Epithelial cell of prostate (primary cell): ENCODE measurements at places on chromosomes 13 and 19.

DNA sequence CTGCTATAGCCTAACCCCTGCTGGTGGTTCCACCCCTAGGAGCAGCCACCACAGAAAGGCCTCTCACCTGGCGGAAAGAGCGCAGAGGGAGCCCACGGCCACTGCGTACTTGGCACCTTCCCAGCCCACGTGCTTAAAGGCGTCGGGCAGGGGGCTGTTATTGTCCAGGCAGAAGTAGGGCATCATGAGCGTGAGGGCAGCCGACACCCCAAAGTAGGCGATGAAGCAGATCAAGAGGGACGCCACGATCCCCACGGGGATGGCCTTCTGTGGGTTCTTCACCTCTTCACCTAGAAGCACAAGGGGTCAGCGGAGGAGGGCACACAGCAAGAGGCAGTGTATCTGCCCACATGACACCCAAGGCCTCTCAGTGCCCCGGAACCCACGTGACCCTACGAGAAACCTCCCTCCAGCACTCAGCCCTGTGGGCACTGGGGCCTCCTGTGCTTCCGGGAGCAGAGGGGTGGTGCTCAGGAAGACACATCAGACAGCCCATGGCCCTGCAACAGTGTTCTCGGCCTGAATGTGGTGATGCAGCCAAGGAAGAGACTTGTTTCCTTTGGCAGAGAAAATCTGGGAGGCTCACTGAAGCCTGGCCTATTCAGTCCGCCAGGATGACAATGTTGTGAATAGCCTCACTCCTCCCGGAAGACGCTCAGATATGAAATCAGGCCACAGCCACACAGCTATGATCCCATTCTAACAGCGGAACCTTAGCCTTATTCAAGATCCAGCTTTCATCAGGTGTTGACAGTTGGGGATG lies 72.1 kb downstream of the SLC7A1 start:
- DNase-seq, result no peak

- no peak for DNase-seq
These were observed 471 bp upstream of the INSR start for GRCh38 chr19:7294558-7295212.

GRCh38 chr19:35860818-35861639 lies 4.3 kb downstream of the KIRREL2 start:
- no peak for DNase-seq

GRCh38 chr13:51966186-51966585 lies 45.1 kb downstream of the ATP7B start:
- no peak for DNase-seq

DNA sequence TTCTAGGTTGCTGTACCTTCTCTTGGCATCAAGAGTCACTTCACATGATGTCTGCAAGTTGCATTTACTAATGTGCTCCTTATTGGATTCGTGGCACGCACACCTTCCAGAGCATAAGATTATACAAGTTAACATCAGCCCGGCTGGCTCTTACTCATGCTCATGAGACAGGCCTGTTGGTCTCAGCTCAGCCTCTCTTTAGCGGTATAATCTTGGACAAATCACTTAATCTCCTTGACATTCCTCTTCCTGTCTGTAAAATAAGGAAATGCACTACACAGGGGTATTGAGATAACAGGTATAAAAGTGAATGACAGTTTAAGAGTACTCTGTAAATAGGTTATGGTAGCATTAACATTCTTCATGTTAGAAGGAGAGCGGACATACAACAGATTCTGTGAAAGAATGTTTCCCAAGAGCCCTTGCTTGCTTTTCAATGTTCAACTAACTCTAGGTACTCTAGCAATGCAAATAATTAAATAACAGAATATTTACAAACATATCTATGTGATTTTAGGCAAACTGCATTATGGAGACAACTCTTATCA lies 181.1 kb downstream of the FGF14 start:
- no peak for DNase-seq

DNA sequence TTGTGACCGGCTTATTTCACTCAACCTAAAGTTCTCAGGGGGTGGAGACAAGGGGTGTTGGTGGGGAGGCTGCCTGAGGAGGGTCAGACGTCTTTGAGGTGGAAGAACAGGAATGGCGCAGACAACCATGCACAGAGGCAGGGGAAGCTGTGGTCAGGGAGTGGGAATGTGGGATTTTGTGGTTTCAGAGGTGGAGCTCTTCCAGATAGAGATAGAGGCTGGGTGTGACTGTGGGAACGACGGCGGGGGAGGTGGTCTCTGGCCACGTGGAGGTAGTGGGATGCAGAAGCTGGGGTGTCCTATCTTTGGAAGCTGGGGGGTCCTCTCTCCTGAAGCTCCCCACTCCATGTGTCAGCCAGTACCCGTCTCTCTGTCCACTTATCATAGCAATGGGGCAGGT lies 7.8 kb upstream of the KLK14 start:
- no peak for DNase-seq

GRCh38 chr13:39599012-39599411 lies 4.0 kb downstream of the LHFPL6 start:
- no peak for DNase-seq

DNA sequence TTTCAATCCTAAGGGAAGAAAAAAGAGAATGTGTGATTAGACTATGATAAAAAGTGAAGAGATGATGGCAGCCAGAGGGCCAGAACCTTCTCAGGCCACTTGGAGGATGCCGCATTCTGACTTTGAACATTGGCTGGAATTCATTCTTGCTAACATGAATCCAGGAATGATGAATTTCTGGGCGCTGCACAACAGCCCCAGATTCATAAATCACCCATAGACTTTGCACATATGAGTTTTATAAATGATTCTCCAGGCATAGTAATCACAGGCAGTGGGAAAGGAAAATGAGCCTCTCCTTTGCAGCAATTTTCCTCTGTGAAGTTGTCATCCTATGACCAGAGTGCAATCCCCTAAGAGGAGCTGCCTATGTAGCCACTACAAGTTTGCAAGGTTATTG lies 555.4 kb downstream of the KCTD12 start:
- no peak for DNase-seq

GRCh38 chr19:55809381-55810058 lies 22.3 kb downstream of the NLRP11 start:
- DNase-seq, result no peak

DNA sequence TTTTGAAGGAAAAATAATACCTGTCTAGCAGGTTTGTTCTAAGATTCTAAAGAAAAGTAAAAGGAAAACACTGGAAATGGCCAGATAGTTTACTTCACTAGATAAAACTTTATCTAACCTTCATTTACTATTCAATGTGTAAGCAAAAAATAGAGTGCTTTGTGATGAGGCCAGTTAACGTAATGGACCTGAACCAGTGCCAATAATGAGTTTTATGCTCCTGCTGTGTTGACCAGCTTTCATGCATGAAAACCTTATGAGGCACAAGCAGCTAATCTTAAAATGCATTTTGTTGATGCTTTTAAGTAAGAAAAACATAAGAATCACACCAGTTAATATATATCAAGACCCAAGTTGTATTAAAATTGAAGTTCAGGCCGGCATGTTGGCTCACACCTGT lies 617.2 kb upstream of the GPC6 start:
- DNase-seq, result no peak

GRCh38 chr13:111267784-111268183 lies 52.7 kb upstream of the TEX29 start:
- DNase-seq, result no peak

- no peak for DNase-seq
These were observed 265.2 kb upstream of the SGCG start for GRCh38 chr13:22915442-22916082.

DNA sequence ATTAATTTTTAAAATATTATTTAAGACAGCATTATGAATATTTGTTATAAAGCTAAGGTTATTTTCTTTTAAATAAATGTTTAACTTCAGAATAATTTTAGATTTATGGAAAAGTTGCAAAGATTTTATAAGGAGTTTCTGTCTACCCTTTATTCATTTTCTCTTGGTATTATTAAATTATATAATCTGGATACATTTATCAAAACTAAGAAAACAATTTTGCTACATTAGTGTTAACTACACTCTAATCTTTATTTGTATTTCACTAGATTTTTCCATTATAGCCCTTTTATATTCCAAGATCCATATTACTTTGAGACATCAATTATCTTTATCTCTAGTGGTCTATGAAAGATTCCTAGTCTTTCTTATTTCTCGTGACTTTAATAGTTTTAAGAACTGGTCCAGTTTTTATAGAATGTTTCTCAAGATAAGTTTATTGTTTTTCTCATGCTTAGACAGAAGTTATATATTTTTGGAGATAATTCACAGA lies 1243.7 kb upstream of the PCDH9 start:
- DNase-seq, result no peak

DNA sequence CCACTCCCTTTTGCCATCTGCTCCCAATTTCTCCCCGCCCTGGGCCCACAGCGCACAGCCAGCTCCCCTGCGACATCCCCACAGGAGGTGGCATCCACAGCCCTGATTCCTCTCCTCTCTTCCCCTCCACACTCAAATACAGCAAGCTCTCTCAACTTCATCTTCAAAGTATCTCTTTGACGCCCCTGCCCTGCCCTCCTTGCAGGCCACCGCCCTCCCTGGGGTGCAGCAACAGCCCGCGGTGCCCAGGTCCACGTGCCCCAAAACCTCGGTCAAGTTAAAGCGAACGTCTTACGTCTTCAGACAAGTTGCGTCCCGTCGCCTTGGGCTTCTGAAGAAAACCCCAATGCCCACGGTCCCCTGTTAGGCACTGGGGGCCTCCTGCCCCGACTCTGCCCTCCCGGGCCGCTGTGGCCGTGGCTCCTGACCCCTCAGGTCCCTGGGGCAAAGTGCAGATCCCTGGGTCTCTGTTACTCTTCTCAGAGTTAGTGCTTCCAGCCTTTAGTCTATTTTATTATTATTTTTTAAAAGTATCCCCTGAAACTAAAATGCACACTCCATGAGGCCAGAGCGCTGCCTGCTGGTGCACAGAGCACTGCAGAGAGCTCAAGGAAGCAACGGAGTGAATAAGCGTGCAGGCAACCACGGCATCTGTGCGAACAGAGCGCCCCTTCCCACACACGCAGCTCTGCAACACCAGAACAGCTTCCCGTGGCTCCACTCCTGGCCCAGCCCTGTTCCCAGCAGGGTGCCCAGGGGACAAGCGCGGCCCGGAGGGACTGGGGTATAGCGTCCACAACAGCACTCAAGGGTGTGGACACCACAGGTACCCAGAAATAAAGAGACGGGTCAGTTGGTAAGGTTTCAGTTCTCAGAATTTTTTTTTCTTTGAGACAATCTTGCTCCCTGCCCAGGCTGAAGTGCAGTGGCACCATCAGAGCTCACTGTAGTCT lies 26.4 kb downstream of the IL17D start:
- no peak for DNase-seq

GRCh38 chr13:52652980-52653303 lies 306 bp downstream of the SUGT1 start:
- no peak for DNase-seq

- DNase-seq, result no peak
These were observed 3.9 kb upstream of the PRX start for GRCh38 chr19:40416918-40417642.
